ENCODE measurements at places on chromosomes 2 and 18.

DNA sequence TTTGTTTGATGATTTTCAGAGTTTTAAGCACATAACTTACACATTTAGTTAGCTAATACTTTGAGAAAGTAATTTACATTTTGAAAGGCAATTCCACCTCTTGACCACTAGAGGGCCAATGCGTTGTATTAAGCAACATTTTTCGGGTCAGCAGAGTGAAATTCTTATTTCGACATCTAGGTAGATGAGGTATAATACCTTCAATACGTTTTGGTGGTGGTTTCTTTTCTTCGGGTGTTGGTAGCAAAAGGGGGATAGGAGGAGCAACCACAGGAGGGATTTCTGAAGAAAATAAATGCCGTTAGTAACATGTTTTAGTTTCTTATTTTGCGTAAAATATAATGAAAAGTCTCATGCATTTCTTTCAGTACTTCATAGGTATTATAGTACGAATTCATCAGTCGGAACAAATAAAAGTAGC is 106.3 kb downstream of the TTN start:
- DNase-seq: peak; percentile 12

GRCh38 chr2:36544638-36545338 is 53.2 kb downstream of the FEZ2 start:
- DNase-seq: no peak

- no peak for DNase-seq
Observed at GRCh38 chr2:138018866-138019688, 54.8 kb downstream of the HNMT start.

DNA sequence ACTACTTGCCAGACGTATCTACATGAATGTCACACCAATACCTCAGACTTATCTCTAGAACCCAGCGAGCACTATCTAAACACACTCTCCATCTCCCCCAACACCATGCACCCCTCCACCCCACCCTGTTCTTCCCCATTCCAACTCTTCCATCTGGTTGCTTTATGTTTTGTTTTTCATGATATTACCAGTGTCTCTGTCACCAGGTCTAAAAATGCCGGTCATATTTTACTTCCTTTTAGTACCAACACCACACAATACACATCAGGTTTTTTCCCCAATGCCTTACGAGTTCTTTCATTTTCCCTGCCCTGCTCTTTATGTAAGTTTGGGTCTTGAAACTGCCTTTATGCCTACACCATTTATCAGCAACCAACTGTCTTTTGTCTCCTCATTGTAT is 10.2 kb upstream of the ITGA4 start:
- DNase-seq: peak; percentile 49

- no peak for DNase-seq
Observed at GRCh38 chr2:15826273-15826717, 114.1 kb upstream of the MYCN start.

DNA sequence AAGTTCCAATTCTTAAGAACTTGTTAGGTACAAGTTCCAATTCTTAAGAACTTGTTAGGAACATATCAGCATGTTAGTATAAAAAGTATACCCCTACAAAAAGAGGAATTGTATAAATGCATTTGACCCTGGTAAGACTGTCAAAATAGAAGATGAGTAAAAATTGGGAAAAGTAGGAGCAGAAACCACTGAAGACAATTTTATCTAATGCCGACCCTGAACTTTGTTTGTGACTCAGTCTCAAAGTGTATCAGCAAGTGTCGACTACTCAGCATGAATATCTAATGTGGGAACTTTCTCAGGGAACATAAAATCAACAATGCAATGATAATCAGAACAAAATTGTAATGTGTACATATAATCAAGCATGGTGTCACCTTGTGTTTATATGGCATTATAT is 583 bp upstream of the CD226 start:
- DNase-seq: no peak

DNA sequence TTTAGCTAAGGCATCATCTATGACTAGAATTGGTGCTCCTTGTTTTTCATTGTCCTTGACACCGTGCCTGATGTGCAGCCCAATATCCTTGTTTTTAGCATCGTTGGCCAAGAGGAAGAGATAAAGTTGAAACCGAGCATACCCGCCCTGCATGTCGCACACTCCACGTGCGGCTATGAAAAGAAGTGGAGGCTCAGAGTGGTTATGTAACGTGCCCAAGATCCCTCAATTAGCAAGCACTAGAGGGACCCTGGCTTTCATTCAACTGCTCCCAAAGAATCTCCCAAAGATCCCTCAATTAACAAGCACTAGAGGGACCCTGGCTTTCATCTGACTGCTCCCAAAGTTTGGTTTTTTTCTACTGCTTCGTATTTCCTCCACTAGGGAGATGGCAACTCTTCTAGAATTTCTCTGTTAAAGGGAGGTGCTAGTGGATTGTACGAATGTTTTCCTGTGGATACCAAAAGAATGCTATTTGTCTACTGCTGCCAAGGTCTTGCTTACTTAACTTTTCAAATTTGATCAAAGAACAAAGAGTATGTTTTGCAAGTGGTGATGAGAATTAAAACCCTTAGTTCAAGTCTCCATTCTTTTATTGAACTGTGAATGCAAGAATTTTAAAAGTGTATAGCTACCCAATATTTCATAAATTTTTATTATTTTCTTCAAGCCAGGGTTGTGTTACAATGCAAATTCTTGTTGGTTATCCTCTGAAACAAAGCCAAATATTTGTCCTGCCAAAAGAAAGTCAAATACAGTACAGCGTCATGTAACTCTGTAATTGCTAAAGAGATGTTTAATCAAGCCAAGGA is 92.1 kb downstream of the AOX1 start:
- no peak for DNase-seq

DNA sequence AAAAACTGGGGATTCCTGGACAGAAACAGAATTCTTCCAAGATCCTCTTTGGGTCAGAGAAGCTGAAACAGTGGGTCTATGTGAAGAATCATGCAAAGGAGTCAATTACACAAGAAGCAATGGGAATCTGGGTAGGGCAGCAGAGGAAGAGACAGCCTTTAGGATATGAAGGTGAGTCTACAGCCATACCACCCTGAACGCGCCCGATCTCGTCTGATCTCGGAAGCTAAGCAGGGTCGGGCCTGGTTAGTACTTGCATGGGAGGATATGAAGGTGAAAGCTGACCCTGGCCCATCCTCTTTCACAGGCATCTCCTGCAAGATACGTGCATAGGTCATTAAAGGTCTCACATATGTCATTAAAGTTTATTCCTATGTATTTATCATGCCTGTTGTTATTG is 1080.9 kb upstream of the FANCL start:
- no peak for DNase-seq

- DNase-seq: peak; percentile 47
Observed at GRCh38 chr2:202848813-202849212, 22.8 kb downstream of the ICA1L start.

- DNase-seq: no peak
Observed at GRCh38 chr2:136248907-136249306, 131.0 kb upstream of the CXCR4 start.

DNA sequence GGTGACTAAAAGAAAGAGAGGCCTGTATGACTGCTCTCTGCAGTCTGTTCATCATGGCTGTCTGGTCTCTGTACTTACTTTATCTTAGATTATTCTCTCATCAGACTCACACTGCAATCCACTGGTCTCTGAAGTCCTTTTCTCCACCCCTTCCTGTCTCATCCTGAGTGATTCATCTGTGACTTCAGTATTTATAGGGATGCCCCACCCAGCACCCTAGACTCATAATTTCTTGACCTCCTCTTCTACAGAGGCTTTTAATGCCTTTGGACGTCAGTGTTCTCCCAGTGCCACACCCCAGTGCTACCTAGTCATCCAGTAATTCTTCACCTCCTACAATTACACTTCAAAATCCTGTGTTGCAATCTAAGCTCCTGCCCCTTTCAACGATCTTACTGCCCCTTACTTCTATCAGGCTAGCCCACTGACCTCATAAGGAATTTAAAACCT is 14.9 kb upstream of the ITPRID2 start:
- no peak for DNase-seq

DNA sequence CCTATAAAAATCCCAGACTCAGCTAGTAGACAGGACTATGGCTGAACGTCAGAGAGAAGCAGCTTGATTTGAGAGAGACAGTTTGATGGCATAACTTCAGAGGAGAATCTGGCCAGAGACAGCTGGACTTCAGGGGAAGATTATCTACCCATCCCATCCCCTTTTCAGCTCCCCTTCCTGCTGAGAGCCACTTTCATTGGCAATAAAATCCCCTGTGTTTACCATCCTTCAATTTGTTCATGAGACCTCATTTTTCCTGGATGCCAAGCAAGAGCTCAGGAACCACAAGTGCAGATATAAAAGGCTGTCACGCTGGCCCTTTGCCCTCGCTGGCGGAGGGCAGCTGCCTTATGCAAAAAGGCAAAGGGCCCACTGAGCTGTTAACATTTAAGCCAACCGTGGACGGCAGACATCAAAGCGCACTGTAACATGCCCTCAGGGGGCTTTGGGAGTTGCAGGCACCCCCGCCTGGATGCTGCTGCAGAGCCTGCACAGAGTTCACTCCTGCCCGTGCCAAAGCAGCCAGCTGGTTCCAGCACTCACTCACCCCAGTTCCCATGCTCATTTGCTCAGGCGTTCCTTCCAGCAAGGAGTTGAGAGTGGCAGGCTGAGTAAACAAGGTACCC is 164.3 kb upstream of the PGAP1 start:
- no peak for DNase-seq

DNA sequence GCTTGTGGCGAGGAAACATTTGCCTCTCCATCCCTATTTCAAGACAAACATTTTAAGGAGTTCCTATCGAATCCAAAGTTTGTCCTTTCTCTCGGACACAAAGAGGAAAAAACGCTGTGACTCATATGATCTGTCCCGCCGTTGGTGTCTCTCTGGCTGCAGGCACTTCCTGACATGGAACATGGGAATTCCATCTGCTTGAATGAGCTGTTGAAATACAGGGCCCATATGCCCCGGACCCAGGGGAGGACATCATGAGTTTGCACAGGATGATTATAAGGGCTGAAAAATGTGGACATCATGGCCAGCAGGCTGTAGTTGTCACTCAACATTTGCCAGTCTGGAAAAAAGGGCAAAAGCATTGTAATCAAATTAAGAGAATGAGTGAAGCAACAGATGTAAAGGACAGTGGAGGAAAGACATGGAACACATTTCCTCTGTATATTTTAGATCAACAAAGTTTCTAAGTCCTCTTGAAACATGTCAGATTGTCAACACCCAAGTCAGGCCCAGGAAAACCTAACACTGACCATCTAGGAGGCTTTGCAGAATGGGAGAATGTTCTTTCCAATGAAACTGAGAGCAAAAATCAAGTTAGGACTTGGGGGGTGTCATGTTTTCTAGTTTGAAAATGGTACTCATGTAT is 103.2 kb upstream of the SMIM21 start:
- no peak for DNase-seq

GRCh38 chr2:3243804-3244203 is 133.8 kb downstream of the EIPR1 start:
- DNase-seq: no peak

DNA sequence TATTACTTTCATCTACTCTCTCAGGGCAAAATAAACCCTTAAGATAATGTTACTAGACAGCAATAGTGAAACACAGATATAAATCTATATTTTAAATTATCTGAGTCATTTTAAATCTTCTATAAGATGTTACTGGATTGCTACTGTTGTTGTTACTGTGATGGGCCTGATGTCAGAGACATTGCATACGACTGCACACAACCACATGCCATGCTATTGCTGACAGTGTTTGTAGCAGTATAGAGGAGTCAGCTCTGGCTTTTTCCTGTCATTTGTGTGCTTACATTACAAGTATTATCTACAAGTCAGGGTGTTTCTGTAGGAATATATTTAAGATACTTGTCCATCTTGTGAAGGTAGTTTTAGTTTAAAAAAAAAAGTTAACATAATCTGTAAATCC is 63.9 kb downstream of the CCDC148 start:
- DNase-seq: no peak

- DNase-seq: no peak
Observed at GRCh38 chr2:127615511-127616166, 30.3 kb upstream of the GPR17 start.

- DNase-seq: no peak
Observed at GRCh38 chr18:53458944-53459580, 765.4 kb downstream of the MBD2 start.

DNA sequence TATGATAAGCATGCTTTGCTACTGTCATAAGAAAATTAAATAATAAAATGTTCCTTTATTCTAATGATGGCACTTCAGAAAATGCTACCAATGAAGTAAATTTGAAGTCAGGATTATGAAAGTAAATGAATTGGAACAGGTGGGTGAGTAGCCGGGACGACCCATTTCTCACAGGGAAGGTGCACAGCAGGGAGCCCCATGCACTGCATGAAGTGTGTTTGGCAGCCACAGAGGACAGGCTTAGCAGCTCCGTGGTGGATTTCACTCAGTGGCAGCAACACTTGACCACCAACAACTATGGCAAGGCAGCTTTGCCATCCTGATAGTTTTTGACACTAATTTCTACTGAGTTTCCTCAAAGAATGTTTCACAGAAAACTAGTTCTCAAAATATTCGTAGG is 146.3 kb downstream of the ATL2 start:
- DNase-seq: no peak

DNA sequence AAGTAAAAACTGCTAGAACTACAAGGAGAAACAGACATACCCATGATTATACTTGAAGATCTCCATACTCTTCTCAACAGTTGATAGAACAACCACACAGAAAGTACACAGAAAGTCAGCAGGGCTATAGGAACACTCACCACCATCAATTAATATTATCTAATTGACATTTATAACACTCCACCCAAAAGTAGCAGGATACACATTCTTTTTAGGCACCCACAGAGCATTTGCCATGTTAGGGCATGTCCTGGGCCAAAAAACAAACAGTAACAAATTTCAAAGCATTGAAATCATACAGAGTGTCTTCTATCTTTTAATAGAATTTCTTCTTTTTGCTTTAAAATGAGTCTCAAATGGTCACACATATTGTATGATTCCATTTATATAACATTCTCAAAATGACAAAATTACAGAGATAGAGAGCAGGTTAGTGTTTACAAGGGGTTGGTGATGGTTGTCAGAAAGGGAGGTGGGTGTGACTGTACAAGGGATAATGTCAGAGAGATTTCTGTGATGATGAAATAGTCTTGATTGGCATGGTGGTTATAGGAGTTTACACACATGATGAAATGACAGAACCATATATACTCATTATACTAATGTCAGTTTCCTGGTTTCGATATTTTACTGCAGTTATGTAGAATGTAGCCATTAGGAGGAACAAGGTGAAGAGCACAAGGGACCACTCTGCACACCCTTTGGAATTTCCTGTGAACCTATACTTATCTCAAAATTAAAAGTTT is 82.8 kb downstream of the NCK2 start:
- DNase-seq: peak; percentile 75

All from KBM-7 (cell line).